ENCODE measurements at places on chromosomes 6 and 20.

GRCh38 chr6:100212131-100212530 is 218.1 kb upstream of the MCHR2 start:
- DNase-seq = no peak

- DNase-seq = no peak
These were observed 1.9 kb upstream of the BLOC1S5 start for GRCh38 chr6:8066108-8066507.

DNA sequence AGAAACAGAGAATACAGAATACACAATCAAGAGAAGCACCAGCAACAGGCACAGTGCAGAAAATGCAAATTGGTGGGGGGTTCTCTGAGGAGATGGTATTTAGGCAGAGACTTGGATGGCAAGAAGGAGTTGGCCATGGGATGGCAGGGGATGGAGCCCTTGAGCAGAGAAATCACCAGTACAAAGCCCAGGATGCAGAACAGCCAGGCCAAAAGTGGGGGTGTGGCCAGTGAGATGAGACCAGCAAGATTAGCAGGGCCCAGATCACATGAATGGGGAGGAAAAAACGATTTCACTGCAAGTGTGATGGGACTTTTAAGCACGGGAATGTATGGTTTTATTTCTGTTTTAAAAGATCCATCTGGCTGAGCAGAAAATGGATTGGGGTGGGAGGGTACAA is 63.4 kb downstream of the TRAM2 start:
- no peak for DNase-seq

DNA sequence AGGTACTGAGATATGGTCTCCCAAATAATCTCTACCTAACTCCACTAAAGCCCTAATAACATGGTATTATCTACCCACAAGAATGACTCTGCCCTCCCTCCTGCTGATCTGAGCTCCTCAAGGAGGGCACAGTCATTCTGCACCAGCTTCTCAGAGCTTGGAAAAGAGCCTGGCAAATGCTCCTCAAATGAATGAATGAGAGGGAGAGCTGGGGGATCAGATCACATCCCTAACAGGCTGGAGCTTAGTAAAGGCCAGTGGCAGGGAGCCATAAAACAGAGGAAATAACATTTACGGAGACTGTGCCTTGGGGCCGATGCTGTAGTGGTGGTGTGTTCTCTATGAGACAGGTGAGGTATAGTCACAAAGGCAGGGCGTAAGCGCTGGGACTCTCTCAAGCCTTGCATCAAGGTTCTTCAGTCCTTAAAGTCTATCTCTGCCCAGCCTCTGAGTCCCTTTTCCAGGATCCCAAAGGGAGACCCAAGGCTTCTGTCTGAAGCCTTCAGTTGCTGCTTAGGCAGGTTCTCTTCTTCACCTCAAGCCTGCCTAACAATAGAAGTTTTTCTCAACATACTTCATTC is 7.2 kb upstream of the NNAT start:
- DNase-seq = no peak

DNA sequence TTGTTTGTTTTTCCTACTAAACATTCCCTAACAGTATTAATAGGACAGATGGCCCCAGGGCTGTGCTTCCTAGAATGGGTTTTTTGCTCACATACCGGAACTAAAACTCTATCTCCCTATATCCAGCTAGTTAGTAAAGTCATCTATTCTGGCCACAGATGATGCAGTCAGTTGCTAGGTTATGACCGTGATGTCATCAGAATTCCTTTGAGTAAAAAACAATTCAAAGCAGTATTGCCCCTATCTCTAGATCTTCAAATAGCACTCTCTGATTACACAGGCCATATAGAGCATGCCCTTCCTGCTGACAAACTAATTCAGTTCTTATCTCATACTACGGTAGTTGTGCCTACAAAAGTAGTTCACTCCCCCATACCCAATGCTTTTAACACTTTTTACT is 17.9 kb upstream of the ZNF451 start:
- DNase-seq = no peak

Measured in stromal cell of bone marrow (primary cell).